ENCODE measurements at places on chromosomes 3 and 15.

DNA sequence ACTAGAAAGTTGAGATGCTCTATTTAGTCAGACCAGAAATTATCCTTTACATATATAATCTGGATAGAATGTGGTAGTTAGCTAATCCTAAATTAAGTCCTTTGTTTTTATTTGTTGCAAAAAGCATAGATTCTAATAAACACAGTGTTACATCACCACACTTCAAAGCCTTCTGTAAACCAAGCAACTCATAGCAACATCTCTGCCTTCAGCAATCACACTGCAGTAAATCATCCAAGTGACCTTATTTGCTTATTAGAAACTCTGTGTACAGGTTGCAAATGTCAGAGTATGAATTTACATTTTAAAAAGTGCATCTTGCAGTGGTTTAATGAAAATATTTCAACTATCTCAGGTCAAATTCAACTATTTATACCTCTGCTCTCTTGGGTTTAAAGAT, 242.5 kb downstream of the GBE1 start:
- DNase-seq, result no peak

DNA sequence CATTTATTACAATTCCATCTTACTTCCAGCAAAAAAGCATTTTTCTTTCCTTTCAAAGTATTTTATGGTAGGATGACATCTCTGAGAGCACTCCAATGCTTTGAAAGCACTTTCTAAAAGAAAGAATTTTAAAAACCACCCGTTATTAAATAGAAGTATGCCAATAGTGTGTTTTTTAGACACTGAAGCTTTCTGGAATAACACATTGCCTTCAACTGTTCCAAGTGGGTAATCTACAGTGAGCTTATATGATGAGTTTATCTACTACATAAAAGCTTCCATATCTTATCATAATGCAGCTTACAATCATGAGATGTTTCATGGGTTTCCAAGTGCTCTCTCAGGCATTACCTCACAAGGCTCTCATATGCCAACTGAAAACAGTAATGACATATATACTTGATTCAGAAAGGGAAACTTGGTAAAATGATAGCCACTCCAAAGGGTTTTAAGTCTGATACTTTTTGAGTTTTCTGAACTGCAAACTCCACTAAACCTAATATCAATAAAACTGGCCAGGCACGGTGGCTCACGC, 14.1 kb downstream of the CMTM6 start:
- no peak for DNase-seq

DNA sequence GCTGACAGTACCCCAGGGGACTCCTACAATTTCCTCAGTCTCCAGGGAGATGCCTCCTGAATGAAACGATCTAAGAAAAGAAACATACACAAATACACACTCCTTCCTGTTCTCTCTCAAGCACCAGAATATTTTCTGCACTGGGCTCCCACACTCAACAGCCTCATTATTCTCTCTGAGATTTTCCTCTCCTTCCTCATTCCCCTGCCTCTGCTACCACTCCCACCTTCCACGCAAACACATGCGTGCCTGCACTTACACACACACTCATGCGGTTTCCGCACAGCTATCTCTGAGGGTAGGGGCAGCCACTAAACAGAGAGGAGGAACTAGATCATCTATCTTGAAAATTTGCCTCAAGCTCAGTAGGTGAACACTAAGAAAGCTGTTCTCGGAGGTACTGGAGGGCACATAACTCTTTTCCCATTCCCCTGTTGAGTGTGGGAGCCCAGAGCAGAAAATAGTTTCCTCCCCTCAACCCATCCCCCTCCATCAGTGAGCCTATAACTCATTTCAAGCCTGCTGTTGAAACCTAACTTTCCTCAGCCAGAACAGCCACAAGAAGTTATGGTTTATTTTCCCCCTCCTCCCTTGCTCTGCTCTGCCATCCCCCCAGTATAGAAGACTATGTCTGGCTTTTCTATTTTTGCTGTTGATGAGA, 30.5 kb upstream of the TIPARP start:
- no peak for DNase-seq

GRCh38 chr3:106337116-106337515, 468.3 kb upstream of the CBLB start:
- no peak for DNase-seq

- peak; percentile 73 for DNase-seq
Observed at GRCh38 chr3:98986073-98986472, 84.6 kb upstream of the DCBLD2 start.

GRCh38 chr3:17070161-17070959, 185.6 kb downstream of the PLCL2 start:
- DNase-seq, result peak; percentile 20

- no peak for DNase-seq
Observed at GRCh38 chr3:119555309-119555735, 4.1 kb downstream of the CD80 start.

GRCh38 chr3:194092881-194093301, 43.1 kb upstream of the HES1 start:
- no peak for DNase-seq

DNA sequence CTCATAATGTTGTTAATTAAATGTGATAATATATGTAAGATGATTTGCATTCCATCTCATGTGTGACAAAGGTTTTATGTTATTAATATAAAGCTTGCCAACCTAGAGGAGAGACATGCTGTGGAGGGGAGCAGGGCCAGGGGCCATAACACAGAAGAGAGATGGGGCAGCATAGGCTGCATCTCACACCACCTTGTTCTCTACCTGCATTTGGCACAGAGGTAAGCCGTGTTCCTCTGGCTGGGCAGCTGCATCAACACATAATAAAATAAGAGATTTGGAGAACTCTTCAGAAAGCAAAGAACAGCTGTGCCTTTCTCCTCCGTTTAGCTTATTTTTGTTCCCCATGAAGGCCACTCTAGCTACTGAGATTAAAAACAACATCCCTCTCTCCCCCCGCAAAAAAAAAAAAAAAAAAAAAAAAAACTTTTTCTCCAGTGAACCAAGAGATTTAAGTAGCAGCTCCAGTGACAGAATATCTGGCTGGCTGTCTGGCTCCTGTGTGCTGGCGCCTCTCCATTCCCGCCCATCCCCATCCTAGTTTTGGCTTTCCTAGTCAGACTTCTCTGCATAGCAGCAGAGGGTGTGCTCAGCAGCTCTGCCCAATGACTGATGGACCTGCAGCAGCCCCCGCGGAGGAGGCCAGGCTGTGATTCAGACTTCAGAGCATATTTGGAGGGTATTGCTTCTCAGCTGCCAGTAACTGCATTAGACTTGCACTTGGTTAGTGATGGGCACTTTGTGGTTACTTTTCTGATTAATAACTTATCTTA, 52.2 kb upstream of the STXBP5L start:
- DNase-seq, result peak; percentile 50

DNA sequence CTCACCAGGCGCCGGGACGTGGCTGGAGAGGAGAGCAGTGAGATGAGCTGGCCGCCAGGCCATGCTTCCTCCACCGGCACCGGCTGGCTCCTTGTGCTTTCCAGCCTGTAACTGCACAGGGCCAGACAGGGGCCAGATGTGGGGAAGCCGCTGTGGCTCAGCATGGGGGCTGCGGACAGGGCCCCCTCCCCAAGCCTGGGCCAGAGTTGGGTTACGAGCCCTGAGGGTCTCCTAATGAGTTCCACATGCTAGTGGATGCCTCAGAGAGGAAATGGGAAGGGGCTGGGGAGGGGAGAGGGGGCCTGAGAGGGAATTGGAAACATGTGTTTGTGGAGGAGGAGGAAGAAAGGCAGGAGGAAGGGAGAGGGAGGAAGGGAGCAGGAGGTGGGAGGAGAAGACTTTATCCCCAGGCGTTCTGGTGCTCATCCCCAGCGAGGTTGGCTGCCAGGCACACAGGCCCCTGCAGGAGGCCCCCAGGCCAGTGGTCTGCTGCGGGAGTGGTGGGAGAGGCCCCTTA, 11.7 kb upstream of the DUSP7 start:
- DNase-seq, result peak; percentile 60

DNA sequence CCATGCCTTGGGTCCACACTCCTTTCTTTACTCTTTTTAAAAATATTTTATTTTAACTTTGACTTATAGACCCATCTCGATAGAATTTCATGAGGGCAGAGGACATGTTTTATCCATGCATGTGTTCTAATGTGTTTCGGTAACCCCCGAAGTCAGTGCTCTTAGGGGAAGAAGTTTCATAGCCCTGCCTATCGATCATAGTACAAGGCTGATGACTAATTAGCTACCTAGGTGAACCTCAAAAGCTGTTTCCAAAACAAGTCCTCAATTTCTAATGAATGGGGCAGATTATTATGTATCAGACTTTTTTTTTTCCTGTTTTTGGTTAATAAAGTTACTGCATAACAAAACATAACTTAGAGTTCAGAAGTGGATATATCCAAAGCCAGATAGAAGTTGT, 82.0 kb downstream of the MBNL1 start:
- DNase-seq, result no peak

GRCh38 chr15:40047415-40048210, 8.6 kb upstream of the SRP14 start:
- DNase-seq, result no peak

- peak; percentile 79 for DNase-seq
Observed at GRCh38 chr3:23668430-23668904, 137.3 kb upstream of the UBE2E1 start.

DNA sequence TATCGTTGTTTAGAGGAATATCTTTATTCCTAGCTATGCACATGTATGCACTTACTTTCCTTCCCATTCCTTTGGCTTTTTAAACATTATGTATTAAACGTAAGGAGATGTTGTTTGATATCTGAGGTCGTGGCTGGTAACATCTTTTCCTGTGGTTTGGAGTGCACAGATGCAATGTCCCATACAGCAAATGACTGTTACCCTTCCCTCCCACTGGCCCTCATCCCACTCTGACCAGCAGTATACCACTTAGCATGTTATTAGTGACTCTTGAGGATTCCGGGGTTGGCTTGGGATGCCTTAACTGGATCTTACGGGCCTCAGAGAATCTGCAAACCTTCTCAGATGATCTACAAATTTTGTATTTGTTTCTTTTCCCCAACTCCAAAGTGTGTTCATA, 34.5 kb downstream of the TGFBR2 start:
- no peak for DNase-seq

DNA sequence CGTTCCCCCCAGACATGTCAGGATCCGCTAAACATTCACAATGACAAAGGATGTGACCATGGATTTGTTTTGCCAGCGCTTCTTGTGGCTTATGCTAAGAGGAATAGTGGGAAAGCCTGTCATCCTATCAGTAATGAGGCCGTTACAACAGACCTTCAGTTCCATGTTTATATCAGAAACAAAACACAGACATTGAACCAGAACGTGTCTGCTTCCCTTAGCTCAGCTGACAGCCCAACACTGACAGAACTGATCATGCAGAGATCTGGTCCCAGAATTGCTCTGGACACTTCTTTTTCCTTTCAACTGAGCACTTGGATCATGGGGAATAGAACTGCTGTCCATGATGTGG, 58.3 kb upstream of the MYZAP start:
- no peak for DNase-seq

- no peak for DNase-seq
Observed at GRCh38 chr3:30683769-30684168, 77.4 kb downstream of the TGFBR2 start.

GRCh38 chr3:59653405-59654122, 603.7 kb upstream of the CFAP20DC start:
- DNase-seq, result no peak

GRCh38 chr3:15331606-15332404, 581 bp downstream of the SH3BP5 start:
- DNase-seq, result no peak

DNA sequence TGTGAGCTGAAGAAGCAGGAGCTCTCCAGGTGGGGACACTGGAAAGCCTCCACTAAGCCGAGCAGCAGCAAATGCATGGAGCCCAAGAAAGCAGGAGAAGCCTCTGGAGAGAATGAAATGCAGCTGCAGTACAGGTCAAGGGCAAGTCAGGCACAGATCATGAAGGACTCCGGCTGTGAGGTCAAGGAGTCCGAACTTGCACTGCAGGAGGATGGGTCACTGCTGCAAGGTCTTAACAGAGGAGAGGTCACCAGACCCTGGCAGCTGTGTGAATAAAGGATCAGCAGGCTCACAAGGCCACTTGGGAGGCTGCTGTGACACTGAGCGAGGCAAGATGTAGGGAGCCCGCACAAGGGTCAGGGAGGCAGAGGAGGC, 24.7 kb upstream of the SLC41A3 start:
- no peak for DNase-seq

- DNase-seq, result no peak
Observed at GRCh38 chr15:51224428-51224827, 114.0 kb downstream of the CYP19A1 start.

- DNase-seq, result no peak
Observed at GRCh38 chr15:73796331-73796831, 43.2 kb upstream of the INSYN1 start.

- no peak for DNase-seq
Observed at GRCh38 chr3:196976941-196977340, 8.3 kb upstream of the PIGZ start.

GRCh38 chr3:32630266-32630665, 54.7 kb upstream of the CNOT10 start:
- DNase-seq, result no peak

GRCh38 chr15:58434334-58434875, 2.6 kb downstream of the LIPC start:
- DNase-seq, result no peak

- DNase-seq, result no peak
Observed at GRCh38 chr3:138361561-138361971, 13.2 kb downstream of the MRAS start.

DNA sequence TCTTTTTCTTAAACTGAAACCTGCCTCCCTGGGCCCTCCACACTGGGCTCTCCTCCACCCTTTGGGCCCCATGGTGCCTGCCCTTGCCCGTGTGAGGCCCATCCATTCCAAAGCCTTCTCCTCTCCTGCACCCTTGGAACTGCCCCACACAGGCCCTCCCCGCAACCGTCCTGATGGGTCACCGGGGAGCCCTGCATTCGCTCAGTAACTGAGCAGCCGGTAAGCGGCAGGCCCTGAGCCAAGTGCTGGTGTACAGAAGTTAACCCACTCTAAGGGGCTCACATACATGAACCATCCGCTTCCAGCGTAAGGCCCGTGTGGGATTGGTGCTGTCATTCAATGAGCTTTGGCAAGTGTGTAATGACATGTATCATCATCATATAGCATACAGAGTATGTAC, 5.4 kb upstream of the LRRC15 start:
- no peak for DNase-seq

DNA sequence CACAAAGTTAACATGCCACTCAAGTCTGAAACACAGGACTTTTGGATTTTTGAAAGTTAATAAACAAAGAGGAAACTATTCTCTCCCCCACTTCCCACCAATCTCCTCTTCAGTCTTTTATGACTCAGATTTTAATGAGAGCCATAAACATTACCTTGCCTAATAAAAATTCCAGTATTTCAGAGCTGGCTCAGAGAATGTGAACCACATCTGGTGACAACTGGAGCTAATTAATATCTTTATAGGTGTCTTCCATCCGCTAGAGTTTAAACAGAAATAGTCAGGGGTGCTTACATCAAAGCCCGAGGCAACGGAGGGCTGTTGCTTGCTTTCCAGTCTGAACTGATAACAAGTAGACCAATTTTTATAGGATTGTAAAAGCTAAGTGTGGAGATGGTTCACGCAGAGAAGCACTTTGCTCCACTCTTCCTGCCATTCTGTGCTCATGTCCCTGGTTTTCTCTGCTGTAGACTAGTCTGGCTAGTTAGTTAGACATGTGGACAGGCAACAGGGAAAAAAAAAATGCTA, 363.6 kb downstream of the NR2F2 start:
- no peak for DNase-seq

- DNase-seq, result peak; percentile 93
Observed at GRCh38 chr15:69414701-69415167, 585 bp downstream of the KIF23 start.

Measured in fibroblast of skin of left quadriceps (primary cell).